ENCODE measurements at places on chromosomes 4 and X.

- H3K4me1 ChIP-seq = no peaks in the 10 kb centered on the region
- no peak overlapping the region for H3K27ac ChIP-seq
Observed at GRCh38 chr4:47704693-47705325, 133.1 kb downstream of the CORIN start.

- H3K4me3 ChIP-seq = no peak overlapping the region
- H3K4me1 ChIP-seq = no peaks in the 10 kb centered on the region
- H3K36me3 ChIP-seq = no peaks in the 10 kb centered on the region
Observed at GRCh38 chr4:160523231-160523630, 1420.4 kb downstream of the RAPGEF2 start.

DNA sequence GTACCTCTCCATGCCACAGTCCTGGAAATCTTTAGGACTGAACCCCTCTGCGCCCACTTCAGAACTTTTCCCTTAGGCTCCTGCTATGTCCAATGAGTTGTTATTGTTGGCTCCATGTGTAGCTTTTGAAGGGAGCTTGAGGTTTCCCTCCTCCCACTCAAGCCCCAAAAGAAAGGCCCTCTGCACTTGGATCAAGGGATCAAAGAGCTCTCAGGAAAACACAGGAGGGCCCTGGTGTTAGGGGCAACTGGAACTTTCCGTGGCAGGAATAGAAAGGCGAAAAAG lies 135.0 kb downstream of the RASL11B start:
- peaks cover 2% of the 10 kb centered on the region for H3K4me1 ChIP-seq
- no peak overlapping the region for H3K27ac ChIP-seq
- H3K27me3 ChIP-seq = no peaks in the 10 kb centered on the region
- no peak overlapping the region for H3K4me3 ChIP-seq
- no peaks in the 10 kb centered on the region for H3K36me3 ChIP-seq
- no peak for DNase-seq

DNA sequence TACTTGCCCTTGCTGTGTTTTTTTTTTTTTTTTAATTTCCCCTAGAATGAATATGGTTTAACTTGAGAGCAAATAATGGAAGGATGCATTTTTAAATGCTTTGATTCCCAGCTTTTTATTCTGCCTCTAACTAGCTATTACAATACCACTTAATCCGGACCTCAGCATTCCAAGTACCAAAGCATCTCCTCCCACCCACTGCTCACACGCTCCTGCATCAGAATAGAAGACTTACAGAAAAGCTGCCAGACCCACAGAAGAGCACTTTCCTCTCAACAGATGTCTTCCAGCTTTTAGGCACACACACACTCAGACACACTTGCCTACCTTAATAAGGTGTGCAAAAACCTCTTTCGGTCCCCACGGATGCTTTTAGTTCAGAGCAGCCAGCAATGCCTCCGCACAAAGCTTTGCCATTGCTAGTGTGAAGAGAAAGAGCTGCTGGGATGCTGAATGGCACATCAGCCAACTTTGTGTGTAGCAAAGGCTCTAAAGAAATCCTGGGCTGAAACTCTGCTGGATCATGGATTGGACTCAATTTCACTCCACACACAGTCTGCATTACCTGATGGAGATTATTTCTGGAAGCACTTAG lies 1056.2 kb downstream of the DMD start:
- H3K4me3 ChIP-seq = peak overlapping the region; percentile 76
- no peaks in the 10 kb centered on the region for H3K36me3 ChIP-seq
- H3K27me3 ChIP-seq = no peaks in the 10 kb centered on the region
- peak overlapping the region; percentile 89 for H3K27ac ChIP-seq
- no peaks in the 10 kb centered on the region for H3K4me1 ChIP-seq

DNA sequence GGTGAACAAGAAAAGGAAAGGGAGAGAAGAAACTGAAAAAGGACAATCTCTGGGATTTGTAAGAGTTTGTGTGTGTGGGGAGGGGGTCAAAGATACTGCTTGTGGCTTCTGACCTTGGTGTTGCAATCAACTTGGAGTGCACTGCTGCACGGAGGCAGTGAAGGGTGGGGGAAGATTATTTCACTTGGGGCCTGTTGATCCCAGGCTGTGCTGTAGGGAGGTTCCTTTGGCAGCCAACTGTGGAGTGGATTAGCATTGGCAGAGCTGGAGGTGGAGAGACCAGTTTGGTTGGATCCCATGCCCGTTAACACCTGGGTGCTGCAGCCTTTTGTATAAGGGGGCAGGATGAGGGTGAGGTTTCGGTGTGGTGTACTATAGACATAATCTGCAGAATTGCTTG lies 38.2 kb downstream of the AFF1 start:
- no peak overlapping the region for H3K27ac ChIP-seq
- no peak overlapping the region for H3K4me3 ChIP-seq
- DNase-seq = no peak
- H3K36me3 ChIP-seq = no peaks in the 10 kb centered on the region
- peaks cover 4% of the 10 kb centered on the region for H3K4me1 ChIP-seq

DNA sequence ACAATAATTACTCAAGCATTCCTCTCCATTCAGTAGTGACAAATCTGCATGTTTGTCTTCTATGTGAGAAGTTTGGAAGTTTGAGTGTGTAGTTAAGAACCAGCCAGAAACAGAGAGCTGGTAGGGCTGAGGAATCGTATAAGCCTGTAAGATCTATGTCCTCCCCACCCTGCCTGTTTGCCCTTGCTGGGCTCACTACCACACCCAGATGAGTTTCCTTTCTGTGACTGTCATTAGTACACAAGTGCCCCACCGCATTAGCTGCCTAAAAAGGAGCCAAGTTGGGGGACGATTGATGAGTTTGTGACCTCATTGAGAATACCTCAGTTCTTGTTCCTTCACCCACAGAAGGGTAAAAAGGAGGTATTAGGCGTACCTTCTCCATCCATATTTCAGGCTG lies 28.3 kb downstream of the DOCK11 start:
- no peak overlapping the region for H3K27ac ChIP-seq
- H3K4me1 ChIP-seq = peaks cover 5% of the 10 kb centered on the region
- no peaks in the 10 kb centered on the region for H3K36me3 ChIP-seq
- H3K4me3 ChIP-seq = no peak overlapping the region
- no peak for DNase-seq
- no peaks in the 10 kb centered on the region for H3K27me3 ChIP-seq

GRCh38 chr4:88759039-88759894 lies 61.6 kb upstream of the NAP1L5 start:
- H3K27ac ChIP-seq = no peak overlapping the region
- H3K27me3 ChIP-seq = no peaks in the 10 kb centered on the region
- H3K36me3 ChIP-seq = no peaks in the 10 kb centered on the region

DNA sequence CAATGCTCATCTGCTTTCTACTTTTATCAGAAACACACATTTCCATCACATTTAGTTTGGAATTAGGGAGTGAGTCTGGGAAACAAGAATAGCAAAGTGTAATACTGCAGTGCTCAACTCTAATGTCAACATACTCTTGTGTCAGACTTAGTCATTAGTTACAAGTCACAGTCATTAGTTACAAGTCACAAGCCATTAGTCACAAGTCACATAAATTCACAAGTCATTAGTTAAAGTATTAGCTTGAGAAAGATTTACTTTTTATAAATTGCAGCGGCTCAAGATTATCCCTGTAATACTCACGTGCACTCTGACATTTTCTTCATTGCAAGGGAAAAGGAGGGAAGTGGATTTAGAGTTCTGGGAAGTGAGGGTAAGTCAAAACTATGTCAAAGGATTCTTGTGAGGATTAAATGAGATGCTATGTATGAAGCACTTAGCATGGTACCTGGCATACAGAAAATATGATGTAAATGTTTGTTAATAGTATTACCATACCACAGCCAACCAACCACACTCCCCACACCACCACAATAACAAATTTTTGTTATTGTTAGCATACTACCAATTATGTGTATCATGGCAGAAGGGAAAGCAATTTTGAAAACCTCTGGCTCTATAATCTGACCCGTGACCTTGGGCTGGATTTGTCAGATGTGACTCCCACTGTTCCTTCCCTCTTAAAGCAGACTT lies 116.6 kb downstream of the ARHGAP24 start:
- no peaks in the 10 kb centered on the region for H3K4me1 ChIP-seq
- H3K27me3 ChIP-seq = no peaks in the 10 kb centered on the region
- H3K27ac ChIP-seq = no peak overlapping the region
- no peaks in the 10 kb centered on the region for H3K36me3 ChIP-seq
- DNase-seq = no peak

All from neuronal stem cell (in vitro differentiated cells).